Stimulated activated naive B cell treated with anti-CD40 and anti-IgM and Interleukin-4, amounts not matched to agents 10 μg/mL and 1 μg/mL and 100 μg/mL, for 72 hours (primary cell): ENCODE measurements at places on chromosomes 11 and 22.

- no peak overlapping the region for H3K27ac ChIP-seq
- no peak overlapping the region for H3K4me3 ChIP-seq
- no peaks in the 10 kb centered on the region for H3K36me3 ChIP-seq
- peaks cover 5% of the 10 kb centered on the region for H3K4me1 ChIP-seq
- DNase-seq = no peak
- no peaks in the 10 kb centered on the region for H3K27me3 ChIP-seq
Measured at GRCh38 chr11:119571311-119571710, 148.3 kb upstream of the THY1 start.

- H3K4me3 ChIP-seq = no peak overlapping the region
- no peak for DNase-seq
- no peaks in the 10 kb centered on the region for H3K27me3 ChIP-seq
- H3K27ac ChIP-seq = no peak overlapping the region
- H3K36me3 ChIP-seq = peaks cover 4% of the 10 kb centered on the region
Measured at GRCh38 chr22:46596819-46597218, 23.4 kb upstream of the GRAMD4 start.

DNA sequence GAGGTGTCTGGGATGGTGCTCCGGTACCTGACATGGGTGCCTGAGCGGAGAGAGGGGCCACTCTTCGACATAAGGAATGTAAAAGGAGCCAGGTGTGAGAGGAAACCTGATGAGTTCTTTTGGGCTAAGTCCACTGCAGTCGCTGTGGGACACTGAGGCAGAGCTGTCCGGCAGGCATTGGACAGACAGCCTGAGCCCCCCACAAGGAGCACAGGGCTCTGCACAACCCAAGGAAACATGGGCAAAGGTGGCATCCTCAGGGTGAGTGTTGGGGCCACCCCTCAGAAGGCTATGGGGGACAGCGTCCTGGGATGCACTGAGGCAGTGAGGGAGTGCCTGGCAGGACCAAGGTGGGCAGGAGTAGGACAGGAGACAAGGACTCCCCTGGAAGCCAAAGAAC is 57.7 kb upstream of the EMID1 start:
- peaks cover 43% of the 10 kb centered on the region for H3K27me3 ChIP-seq
- H3K27ac ChIP-seq = no peak overlapping the region
- no peak overlapping the region for H3K4me3 ChIP-seq
- H3K36me3 ChIP-seq = no peaks in the 10 kb centered on the region
- peaks cover 9% of the 10 kb centered on the region for H3K4me1 ChIP-seq
- no peak for DNase-seq

DNA sequence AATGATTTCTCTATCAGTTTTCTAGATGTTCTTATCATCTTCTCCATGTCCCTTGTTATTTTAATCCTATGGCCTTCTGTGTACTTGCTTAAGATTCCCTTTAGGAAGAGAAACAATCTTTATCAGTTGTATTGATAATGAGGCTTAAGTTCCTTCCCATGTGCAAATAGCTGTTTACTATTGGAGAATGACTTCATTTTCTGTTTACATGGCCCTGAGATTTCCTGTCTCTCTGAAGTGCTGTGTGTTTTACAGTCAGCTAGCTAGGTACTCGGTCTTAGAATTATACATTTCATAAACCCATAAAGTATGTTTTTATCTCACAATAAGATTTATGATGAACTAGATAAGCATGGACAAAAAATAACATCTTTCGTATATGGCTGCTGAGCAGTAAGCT is 67.5 kb upstream of the CCDC179 start:
- no peak overlapping the region for H3K27ac ChIP-seq
- no peak for DNase-seq
- no peaks in the 10 kb centered on the region for H3K27me3 ChIP-seq

DNA sequence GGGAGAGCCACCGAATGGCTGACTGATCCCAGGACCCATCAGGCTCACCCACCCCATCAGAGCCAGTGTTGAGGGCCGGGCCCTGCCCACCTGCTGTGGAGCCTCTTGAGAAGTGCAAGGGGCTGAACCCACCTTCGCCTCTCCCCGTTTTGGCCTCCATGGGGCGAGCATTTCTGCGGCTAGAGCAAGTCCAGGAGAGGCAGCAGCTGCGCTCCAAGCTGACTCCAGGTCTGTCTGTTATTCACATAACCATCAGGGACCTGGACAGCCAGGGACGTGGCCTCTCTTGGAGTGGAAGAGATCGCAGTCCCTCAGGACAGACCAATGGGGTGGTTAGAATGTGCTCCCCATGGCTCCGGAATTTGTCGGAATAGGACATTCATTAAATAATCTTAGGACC is 231.8 kb downstream of the TBC1D22A start:
- H3K4me1 ChIP-seq = peaks cover 10% of the 10 kb centered on the region
- H3K4me3 ChIP-seq = no peak overlapping the region
- H3K27ac ChIP-seq = no peak overlapping the region
- peaks cover 48% of the 10 kb centered on the region for H3K36me3 ChIP-seq
- DNase-seq = no peak

DNA sequence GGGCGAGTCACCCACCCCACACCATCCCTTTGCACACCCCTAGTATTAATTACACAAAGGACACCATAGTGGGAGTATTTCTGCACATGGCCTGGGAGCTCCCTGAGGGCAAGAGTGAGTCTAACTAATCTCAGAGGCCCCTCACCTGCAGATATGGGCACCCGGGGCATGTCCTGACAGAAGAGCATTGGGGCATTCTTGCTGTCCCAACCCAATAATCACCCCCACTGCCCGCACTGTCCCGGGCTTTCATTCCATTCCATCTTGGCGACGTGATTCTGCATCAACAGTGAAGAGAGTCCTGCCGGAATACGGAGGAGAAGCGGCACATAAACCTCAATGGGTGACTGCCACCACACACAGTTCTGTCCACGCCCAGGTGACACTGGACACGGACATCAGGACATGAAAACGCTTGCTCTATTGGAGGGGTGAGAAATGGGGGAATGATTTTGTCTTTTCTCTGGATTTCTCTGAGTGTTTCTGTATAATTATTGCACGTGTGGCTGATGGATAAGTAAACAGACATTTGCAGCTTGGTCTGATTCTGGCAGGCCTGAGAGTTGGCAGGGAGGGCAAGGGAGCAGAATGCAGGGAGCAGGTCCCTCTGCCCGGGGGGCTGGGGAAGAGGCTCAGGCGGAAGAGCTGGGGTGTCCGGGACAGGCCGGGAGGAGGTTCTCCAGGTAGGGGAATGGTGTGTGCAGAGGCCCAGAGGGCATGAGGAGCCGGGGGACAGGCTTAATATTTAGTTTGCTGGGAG is 38.2 kb downstream of the SCUBE1 start:
- no peaks in the 10 kb centered on the region for H3K36me3 ChIP-seq
- peaks cover 15% of the 10 kb centered on the region for H3K27me3 ChIP-seq
- H3K4me3 ChIP-seq = no peak overlapping the region
- H3K4me1 ChIP-seq = no peaks in the 10 kb centered on the region
- no peak for DNase-seq

- H3K36me3 ChIP-seq = peaks cover 4% of the 10 kb centered on the region
- DNase-seq = peak; percentile 5
- peak overlapping the region; percentile 96 for H3K4me3 ChIP-seq
Measured at GRCh38 chr11:118437208-118438125, 1.2 kb downstream of the KMT2A start.
